Airway epithelial cell (primary cell): ENCODE measurements at places on chromosomes 4 and X. TPM values are rescaled to one million over a fixed set of nuclear protein-coding genes. Genes with fewer than 3 reads are reported as not detected.

The PLP1 gene
- not detected in 2 replicates for total RNA-seq

The DAPP1 gene
- total RNA-seq = 27.7 and 29.6 TPM in 2 replicates

The GASK1B gene
- total RNA-seq = 3.2 and 3.4 TPM in 2 replicates

The RASSF6 gene
- total RNA-seq = 5.4 and 6.4 TPM in 2 replicates

The NAT8L gene
- total RNA-seq = not detected in 2 replicates

The GPC4 gene
- total RNA-seq = 3.1 and 3.3 TPM in 2 replicates

The CDKL2 gene
- total RNA-seq = 0.60 and 1.1 TPM in 2 replicates

The CCKAR gene
- total RNA-seq = not detected in 2 replicates

The ENPEP gene
- total RNA-seq = 0.07 TPM in 1 of 2 replicates, not detected in the other

The MAGEC1 gene
- not detected in 2 replicates for total RNA-seq

The UGT2B17 gene
- total RNA-seq = not detected in 2 replicates

The GPC3 gene
- total RNA-seq = 6.9 and 8.7 TPM in 2 replicates

The MAP9 gene
- total RNA-seq = 6.7 and 11.9 TPM in 2 replicates

The GLRB gene
- total RNA-seq = 0.42 and 0.78 TPM in 2 replicates
